ENCODE measurements at places on chromosomes 2 and 18.

DNA sequence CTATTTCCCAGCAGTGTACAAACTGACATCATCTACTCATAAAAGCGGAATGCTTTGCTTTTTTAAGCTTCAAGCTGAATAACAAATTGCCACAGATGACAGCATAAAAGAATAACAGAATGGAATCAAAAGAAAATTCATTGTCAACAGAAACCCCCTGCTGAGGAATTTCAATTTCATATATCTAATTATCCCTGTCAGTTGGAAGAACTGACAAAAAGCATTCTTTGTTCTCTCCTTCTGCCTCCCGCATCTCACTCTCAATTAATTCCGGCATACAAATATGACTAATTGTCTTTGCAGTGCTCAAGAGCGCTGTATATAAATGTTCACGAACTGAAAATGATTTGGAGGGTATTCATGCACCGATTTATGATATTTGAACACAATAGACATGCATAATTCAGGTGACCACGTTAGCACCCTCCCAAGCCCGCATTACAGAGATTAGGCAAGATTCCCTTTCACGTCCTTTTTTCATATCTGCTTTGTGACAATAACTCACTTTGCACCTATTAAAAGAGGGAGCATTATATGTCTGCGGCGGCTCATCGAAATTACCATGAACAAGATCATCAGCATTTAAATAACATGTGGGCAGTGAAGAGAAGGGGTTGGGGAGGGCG is 277.7 kb upstream of the SALL3 start:
- no peak for DNase-seq

- peak; percentile 64 for DNase-seq
Observed at GRCh38 chr18:27750014-27750413, 426.9 kb downstream of the CDH2 start.

DNA sequence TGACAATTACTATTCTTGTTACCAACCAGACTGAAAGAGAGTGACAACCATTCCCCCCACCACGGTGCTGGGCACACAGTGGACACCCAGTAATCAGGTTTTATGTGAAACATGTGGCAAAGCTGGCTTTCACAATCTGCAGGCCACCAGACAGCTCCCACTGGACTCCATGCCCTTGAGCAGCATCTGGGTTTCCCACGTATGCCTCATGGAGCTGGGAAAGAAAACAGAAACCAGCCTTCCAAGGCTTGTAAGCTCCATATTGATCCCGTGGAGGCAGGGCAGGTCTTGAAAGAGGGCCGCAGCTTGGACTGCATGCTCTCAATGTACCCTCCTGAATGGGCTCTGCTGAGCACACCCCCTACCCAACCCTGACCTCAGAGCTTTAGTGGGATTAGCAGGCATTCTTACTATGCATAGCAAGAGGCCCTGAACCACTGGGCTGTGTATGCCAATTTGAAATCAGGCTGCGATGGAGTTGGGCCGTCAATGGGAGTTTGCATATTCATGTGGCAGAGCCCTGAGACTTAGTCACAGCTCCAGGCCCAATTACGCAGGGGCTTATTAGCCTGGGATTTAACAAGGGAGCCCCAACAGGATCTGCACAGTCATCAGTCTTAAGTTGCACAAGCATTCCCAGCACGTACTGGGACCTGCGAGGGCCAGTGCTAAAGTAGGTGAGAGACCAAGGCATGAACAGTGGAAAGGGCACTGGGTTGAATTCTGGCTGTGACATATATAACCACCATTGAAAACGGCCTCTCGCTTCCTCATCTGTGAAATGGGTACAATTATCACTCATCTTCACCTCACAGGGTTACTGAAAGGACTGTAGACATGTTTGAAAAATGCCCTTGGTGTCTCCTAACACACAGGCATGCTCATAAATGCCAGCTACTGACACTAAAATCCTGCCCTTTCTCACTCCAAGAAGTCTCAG is 10.5 kb downstream of the C1QL2 start:
- DNase-seq, result no peak

DNA sequence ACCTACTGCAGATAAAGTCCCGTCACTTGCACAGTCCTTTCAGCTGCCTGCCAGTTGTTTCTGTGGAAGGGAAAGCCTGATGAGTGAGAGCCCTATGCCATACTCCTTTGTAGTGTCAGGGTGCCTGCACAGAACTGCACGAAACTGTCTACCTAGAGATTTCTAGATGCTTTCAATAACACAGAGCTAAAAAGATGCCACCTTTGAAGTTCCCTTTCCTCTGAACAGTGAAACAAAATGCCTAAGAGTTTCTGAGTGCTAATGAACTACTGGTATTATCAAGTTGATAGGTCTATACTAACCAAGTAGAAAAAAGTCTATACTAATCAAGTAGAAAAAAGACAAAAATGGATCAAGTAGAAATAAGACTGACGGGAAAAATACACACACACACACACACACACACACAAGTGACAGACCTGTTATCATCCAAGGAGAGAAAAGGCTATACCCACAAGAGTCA is 79.0 kb downstream of the TLK1 start:
- no peak for DNase-seq

DNA sequence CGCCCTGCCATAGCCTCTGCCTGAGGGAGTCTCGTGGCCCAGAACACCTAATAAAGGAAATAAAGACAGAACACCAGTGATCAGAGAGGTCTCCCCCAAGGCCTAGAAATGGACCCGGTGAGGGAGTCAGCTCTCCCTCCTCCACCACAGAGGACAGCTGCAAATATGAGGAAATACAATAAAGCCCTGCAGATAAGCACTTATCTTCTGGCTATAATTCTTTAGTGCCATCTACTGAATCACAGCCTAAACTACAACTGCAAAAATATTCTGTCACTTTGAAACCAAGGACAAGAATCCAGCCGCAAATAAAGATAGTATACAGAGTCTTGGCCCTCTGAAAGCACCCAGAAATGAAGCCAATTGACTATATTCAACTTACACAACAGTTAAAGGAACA is 42.4 kb upstream of the TACR1 start:
- DNase-seq, result no peak

DNA sequence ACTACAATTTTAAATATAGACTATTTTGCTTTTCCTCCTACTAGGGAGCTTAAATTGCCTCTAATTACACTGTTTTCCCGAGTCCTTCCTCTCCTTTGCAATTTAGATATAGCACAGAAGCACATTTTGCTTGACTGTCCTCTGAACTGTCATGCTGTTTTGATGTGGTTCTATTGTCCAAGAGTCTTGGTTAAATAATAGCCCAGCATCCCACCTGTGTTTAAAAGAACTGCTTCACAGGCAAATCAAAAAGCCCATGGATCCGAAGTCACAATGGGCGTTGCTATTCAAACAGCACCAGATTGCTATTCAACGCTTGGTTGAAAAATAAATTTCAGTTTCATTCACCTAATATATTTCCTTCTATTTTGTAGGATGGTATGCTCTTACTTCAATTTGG is 22.3 kb upstream of the ACTR3 start:
- no peak for DNase-seq

DNA sequence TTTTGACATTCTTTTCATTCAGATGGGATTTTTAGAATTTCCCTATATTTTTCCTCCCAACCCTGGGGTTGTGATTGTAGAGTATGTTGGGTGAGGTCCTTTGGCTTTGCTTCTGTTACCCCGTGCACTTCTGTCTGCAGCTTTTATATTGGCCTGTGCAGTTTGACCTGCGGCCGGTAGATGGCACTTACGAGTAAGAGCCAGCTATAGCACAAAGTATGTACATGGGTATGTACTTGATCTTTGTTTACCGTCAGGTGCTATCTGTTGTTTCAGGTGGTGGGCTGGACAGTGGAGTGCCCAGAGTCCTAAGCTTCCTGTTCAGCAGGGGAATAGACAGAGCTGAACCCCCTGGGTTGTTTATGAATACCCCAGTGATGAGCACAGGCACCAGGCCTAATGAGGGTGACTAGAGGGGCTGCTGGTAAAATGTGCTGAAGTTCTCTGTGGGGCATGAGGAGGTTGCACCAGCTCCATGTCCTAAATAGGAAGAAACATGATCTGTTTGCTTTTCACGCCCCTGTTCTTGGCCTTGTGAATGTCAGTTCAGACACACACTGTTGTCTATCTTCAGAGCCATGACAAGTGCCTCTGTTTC is 58.9 kb upstream of the THUMPD2 start:
- no peak for DNase-seq

- DNase-seq, result no peak
Observed at GRCh38 chr2:101123795-101124471, 27.2 kb downstream of the TBC1D8 start.

GRCh38 chr18:25109484-25109883 is 242.5 kb downstream of the ZNF521 start:
- no peak for DNase-seq

GRCh38 chr2:177812713-177813396 is 259.7 kb downstream of the PDE11A start:
- no peak for DNase-seq

- no peak for DNase-seq
Observed at GRCh38 chr2:129934044-129934822, 45.2 kb upstream of the RAB6C start.

- DNase-seq, result no peak
Observed at GRCh38 chr2:98764499-98764898, 33.6 kb upstream of the MGAT4A start.

GRCh38 chr18:58788971-58789875 is 75.5 kb upstream of the ZNF532 start:
- peak; percentile 92 for DNase-seq

DNA sequence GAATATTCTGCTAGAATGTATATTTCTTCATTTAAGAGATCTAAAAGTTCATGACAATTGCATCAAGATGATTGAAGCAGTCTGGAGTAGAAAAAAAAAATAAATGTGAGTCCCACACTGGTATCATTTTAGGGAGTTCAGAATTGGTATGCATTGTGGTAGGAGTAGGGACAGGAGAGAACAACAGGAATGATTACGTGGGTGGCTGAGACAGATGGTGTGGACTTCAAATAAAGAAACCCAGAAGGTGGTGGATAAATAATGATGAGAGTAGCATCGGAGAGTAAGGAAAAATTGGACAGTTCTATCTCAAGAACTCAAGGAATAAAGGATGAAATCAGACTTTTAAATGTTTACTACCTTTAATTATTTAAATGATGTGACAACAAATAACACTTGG is 289.6 kb downstream of the GALNT13 start:
- DNase-seq, result no peak

- DNase-seq, result no peak
Observed at GRCh38 chr2:223102040-223102400, 50.0 kb downstream of the KCNE4 start.

DNA sequence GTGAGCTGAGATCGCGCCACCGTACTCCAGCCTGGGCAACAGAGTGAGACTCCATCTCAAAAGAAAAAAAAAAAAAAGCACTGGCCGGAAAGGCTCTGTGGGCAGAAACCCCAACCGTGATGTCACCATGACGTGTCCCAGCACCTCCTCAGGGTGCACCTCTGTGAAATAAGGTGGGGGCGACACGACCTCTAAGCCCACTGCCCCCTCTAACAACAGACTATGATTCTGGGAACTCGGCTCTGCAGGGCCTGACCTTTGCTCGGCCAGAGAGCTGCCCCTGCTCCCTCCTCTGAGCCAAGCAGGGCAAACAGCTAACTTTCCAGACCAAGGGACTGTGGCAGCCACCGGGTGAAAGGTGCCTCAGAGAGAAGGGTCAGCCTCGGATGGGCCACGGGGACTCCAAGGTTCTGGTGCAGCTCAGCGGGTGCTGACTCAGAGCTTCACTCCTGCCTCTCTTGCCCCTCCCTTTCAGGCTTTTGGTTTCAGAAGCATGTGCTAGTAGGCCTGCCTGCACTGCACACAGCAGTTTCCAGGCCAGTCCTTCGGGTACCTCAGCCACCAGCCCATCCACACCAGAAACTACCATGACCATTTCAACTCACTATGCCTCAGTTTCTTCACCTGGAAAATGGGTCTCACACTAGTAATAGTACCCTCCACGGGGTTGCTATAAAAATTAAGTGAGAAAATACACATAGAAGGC is 8.0 kb downstream of the TMBIM1 start:
- no peak for DNase-seq

DNA sequence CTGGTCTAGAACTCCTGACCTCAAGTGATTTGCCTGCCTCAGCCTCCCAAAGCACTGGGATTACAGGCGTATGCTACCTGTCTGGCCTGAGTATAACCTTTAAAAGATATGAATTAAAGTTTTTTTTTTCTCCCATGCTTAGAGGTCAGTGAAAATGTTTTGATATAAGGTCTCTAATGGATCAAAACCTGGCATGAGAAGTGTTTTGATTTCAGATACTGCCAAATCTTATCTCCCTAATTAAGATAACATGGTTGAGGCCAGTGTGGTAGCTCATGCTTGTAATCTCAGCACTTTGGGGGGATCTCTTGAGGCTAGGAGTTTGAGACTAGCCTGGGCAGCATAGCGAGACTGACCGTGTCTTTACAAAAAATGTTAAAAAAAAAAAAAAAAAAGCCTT is 41.2 kb downstream of the SNRPD1 start:
- no peak for DNase-seq

- peak; percentile 29 for DNase-seq
Observed at GRCh38 chr18:68721681-68722583, 7.0 kb upstream of the TMX3 start.

GRCh38 chr2:44210362-44210761 is 41.7 kb downstream of the PPM1B start:
- no peak for DNase-seq

GRCh38 chr2:167637741-167638140 is 609.7 kb downstream of the STK39 start:
- DNase-seq, result no peak

- DNase-seq, result no peak
Observed at GRCh38 chr2:228535396-228535795, 353.9 kb upstream of the SPHKAP start.

GRCh38 chr2:151862700-151863099 is 34.5 kb upstream of the ARL5A start:
- DNase-seq, result no peak

- no peak for DNase-seq
Observed at GRCh38 chr2:64056021-64056420, 36.8 kb upstream of the VPS54 start.

GRCh38 chr18:32093523-32093922 is 1.8 kb downstream of the RNF138 start:
- no peak for DNase-seq

- no peak for DNase-seq
Observed at GRCh38 chr2:106694964-106695470, 190.9 kb downstream of the ST6GAL2 start.

DNA sequence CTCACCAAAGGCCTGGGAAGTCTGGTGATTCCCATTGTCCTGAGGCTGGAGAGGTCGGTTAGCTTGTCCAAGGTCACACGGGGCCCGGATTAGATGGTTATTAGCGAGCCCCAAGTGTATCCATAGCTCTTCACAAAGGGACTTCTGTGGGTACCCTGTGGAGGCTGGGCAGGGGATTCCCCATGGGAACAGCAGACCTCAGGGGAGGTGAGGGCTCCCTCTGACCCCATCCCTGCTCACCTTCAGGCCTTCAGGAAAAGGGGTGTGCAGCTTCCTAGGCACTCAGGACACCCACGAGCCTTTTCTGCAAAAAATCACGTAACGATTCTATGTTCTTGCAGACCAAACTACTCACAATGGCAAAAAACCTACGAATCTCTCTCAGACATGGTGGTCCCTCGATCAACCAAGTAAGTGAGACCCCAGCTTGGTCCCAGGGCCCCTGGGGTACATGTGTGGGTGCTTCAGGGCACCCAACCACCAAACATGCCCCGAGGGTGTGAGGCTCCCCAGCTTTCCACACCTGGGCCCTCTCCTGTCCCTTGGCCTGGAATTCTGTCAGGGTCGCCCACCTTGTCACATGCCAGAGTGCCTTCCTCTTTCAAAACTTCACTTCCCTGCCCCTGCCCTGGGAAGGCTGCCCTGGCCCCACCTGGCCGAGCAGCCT is 40.3 kb downstream of the PDIA6 start:
- DNase-seq, result no peak

Data from pons (tissue), 1 donor.